LoVo (cell line): ENCODE measurements at places on chromosomes 3 and 15.

DNA sequence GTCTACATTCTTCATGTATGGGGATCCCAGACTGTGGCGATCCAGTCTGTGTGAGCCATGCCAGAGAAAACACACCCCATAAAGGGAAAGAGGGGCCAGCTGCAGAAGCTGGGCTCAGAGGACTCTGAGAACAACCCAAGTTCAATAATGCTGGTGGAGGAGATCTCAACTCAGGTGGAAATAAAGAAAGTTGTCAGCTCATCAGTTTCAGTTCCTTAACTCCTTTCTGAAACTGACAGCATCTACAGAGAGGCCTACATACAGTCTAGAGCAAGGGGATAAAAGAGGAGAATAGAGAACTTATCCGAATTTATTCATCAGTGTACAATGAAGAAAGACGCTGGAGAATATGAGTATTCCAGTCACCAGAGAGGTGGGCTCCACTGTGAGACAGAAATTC, 77.0 kb downstream of the NTRK3 start:
- DNase-seq, result no peak

DNA sequence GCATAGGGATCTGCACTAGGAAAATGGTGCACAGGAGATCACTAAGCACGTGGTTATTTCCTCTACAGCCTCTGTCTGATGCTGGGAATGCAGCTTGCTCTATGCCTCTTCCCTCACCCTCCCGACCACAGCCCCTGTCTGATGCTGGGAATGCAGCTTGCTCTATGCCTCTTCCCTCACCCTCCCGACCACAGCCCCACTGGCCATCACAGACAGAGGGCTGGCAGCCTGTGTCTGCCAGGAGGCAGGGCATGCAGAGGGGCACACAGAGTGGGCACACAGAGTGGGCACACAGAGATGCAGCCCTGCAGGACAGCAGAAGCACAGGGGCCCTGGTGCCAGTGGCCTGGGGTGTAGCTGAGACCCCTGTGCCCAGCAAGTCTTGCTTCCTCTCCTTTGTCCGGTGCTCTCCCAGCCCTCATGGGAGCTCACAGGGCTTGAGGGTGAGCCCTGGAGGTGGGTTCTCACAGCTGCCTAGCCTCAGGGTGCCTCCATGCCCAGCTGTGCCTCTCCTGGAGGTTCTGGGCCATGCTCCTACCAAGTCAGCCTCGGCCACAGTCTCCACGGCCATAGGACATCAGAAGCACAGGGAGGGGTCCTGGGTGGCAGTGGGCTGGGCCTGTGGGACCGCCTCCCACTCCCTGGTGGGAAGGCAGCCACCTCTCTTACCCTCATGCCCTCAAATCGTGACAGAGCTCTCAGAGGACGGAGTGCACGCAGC, 65.8 kb downstream of the EXOG start:
- DNase-seq, result no peak

GRCh38 chr15:55532944-55533343, 24.9 kb upstream of the DNAAF4 start:
- DNase-seq, result no peak

DNA sequence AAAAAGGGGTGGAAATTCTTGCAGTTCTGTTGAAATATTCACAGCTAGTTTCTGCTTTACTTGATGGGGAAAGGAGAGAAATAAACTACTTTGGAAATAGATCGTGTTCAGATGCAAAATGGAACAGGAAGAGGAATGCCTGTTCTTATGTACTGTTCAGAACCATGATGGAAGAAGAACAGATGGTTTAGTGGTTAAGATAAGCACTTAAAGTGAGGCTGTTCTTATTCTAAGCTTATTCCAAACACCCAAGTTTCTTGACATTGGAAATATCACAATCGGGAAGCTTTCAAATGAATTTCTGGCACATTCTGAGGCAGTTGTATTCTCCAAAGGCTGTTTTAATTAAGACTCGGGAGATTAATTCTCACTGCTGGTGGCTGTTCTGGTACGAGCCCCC, 228.5 kb downstream of the LSAMP start:
- DNase-seq, result no peak

DNA sequence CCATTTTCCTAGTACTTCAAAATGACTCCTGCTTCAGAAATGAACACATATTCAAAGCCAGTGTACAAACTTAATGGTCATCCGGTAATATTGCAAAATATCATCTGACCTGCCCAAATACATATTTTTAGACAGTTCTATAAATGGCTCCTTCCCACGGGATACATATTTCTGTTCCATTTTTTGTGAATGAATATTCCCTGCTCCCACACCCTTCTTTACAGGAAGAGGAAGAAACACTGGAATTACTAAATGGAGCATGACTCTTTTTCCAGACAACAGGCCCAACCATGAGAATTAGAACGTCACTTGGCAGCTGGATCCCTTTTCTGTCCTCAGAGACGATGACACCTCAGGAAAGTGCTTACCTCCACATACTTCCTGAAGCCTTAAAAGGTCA, 38.0 kb upstream of the CBLB start:
- DNase-seq, result no peak

DNA sequence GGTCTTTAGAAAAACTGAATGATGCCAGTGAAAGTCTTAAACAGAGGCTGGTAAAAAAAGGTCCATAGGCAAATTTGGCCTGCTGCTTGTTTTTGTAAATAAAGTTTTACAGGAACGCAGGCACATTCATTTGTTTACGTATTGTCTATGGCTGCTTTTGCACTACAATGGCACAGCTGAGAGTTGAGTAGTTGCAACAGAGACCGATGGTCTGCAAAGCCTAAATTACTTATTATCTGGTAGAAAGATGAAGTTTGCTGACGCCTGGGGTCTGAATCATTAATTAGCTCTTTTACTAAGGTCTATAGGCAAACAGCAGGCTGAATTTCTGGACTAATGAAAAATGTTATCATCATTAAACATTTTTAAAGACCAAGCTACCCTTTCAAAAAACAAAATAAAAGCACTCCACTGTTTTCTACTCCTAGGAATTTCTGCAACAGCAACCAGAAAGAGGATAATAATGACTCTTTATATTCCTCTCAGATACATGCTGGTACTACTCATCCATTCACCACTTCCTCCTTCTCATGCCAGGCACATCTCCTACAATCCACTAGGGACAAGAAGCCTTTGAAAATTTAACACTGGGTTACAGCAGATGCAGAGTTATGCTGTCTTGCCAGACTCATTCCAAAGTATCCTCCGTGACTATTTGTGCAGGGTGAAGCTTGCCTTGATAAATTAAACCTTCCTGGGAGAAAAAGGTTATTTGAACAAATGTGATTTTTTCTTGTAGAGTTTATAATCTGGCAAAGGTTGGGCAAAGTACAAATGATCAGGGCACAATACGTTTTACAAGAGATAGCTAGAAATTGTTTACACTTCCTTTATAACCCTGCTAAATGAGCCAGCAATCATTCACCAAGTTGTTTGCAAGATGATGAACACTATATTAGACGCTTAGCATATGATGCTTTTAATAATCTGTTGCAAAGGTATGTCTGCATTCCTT, 6.0 kb downstream of the GATM start:
- DNase-seq, result peak; percentile 22

DNA sequence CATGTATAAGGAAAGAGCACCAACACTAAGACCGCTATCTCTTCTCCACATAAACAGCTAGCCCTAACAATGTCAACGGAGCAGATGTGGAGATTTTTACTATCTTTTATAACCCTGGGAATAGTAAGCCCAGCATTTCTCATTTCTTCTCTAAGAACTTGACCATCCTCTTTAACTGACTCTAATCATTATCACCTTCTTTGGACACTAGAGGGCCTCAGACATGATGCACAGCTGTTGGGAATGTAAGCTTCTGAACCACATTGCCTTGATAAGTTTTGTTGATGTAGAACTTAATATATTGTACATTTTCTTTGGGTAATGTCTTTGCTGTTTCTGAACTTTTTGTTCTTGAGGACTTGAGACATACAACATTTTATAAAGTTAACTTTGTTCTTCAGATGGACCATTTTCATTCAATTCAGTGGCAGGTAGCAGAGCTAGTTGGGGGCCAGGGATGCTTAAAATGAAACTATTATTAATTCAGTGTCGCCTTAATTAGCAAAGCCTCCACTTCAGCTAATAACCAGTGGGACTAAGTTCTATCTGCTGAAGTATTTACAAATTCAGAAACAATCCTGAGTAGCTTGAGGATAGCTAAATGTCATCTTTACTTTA, 9.6 kb upstream of the TAGLN3 start:
- DNase-seq, result peak; percentile 61

- no peak for DNase-seq
These were observed 44.8 kb downstream of the CEMIP start for GRCh38 chr15:80823995-80824394.

DNA sequence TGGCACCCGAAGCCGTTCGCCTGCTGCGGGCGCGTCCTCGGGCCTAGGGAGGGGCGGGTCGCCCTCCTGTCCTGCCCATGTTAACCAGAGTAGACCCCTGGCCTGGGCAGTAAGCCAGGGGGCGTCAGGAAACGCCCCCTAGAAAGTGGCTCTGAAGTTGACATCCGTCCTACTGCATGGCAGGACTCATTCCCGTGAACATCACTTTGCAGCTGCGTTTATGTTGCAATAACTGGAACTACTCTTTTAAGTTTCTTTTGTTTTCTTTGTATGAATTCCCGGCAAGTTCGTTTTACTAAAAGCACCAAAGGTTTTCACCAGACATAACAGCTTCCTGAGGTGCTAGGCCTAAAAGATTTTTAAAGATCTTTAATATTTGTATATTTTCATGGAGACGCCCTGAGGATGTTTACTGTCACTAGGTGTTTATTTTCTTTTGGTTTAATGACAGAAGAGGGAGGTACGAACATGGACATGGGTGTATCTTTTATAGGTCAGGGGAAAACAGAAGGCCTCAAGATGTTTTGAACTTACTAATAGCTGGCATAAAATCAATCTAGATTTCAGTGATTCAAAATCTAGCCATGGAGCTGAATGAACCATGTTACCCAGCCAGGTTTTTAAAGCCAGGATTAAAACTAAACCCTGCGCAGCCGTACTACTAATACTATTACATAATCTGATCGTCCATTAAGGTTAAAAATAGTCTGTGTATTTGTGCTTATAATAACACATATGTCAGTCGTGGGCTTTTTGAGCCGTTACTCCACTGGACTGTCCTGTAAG, 1.0 kb downstream of the C15orf61 start:
- DNase-seq, result peak; percentile 22

- peak; percentile 57 for DNase-seq
These were observed 151.4 kb downstream of the THRB start for GRCh38 chr3:24343084-24343783.

DNA sequence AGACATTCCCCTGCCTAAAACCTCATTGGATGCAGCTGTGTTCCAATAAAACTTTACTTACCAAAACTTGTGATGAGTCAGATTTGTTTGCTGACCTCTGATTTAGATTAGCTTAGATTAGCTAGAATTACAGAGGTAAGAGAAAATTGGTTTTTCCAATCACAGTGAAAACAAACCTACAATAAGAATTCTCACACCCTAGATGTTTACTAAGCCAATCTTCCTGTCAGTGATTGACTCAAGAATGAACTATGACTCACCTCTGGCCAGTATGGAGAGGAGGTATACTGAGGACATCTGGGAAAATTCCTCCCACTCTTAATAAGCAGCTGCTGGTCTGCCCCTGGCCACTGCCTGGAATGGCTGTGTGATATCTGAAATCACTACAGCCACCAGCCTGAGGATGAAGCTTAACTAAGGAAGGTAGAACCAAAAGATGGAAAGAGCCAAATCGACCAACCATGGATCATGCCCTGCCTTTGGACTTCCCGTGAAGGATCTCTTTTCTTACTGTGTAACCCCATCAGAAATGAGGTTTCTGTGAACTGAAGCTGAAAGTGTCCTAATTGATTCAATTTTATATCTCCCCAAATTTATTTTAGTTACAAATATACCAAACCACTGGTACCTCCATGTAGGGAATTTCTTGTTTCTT, 19.0 kb upstream of the GHSR start:
- peak; percentile 46 for DNase-seq

GRCh38 chr3:71011565-71012287, 571.8 kb downstream of the FOXP1 start:
- DNase-seq, result no peak

GRCh38 chr3:122786066-122786465, 7.6 kb downstream of the HSPBAP1 start:
- DNase-seq, result peak; percentile 62

- DNase-seq, result no peak
These were observed 43.1 kb downstream of the PLXNA1 start for GRCh38 chr3:127026036-127026435.

DNA sequence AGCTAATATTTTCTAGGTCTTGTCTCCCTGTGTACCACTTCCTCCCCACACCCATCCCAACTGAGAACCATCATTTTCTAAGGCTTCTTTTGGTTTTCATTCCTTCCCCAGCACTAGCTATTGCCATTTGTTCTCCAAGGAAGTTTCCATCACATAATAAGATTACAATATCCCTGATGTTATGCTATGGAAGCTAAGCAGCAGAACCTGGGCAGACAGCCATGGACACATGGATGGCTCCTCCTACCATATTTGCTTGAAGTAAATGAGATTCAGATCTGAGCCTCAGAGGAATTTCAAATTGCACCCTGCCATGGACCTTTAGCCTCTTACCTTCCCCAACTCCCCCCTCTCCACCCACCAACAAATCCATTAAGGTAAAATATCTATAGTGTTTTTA, 31.5 kb downstream of the GASK1A start:
- DNase-seq, result no peak

- no peak for DNase-seq
These were observed 22.9 kb upstream of the MED12L start for GRCh38 chr3:151062611-151063010.

- no peak for DNase-seq
These were observed 200.5 kb downstream of the KLF13 start for GRCh38 chr15:31526916-31527690.

DNA sequence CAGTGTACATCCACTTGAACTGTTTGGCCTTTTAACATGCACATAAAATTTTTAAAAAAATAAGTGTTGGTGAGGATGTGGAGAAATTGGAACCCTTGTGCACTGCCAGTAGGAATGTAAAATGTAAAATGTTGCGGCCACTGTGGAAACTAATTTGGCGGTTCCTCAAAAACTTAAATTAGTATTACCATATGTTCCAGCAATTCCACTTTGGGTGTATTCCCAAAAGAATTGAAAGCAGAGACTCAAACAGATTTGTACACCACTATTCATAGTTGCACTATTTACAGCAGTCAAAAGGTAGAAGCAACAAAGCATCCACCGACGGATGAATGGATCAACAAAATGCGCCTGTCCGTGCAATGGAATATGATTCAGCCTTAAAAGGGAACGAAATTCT, 55.2 kb upstream of the SEC61A1 start:
- no peak for DNase-seq

- peak; percentile 62 for DNase-seq
These were observed 74.4 kb downstream of the DLG1 start for GRCh38 chr3:197224034-197224444.

DNA sequence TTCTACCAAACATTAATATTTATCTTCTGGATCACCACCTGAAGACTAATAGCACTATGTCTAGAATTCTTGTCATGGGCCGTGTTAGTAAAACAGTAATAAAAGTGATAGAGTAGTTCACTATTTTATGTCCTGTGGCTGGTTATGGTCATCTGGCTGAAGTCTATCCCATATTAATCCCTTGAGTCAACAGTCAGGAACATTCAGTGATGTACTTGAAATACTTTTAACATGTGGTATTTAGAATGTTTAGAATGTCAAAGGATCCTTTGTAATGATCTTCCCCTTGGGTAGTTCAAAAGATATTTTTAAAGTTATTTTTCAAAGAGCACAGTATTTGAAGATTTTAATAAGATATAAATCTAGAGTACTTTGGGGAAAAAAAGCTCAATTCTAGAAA, 117.0 kb downstream of the MBNL1 start:
- DNase-seq, result no peak

- no peak for DNase-seq
These were observed 166.0 kb downstream of the THSD4 start for GRCh38 chr15:71281256-71281655.

- DNase-seq, result no peak
These were observed 620.3 kb downstream of the ZPLD1 start for GRCh38 chr3:103055021-103055520.
